ENCODE measurements at places on chromosomes 2 and 18.
A peak's percentile ranks its signal among the peaks of the same experiment; 100 is the strongest.

- ATAC-seq = no peak
- no peaks in the 10 kb centered on the region for H3K27me3 ChIP-seq
- peaks cover 11% of the 10 kb centered on the region for H3K36me3 ChIP-seq
- no peak overlapping the region for H3K4me3 ChIP-seq
Measured at GRCh38 chr2:19874726-19875125, 27.1 kb downstream of the TTC32 start.

DNA sequence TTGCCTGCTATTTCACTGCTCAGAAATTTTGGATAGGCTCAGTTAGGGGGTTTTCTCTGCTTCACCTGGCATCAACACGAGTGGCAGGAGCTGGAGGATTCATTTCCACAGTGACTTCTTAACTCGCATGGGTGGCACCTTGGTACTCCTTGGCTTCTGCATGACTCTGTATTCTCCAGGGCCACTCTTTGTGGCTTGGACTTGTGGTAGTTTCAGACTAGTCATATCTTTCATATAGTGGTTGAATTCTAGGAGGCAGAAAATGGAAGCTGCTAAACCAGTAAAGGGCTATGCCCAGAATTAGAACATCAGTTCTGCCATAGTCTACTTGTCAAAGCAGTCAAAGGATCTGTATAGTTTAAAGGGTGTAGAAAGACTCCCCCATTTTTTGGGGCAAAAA lies 6.8 kb downstream of the MAIP1 start:
- H3K27me3 ChIP-seq = no peaks in the 10 kb centered on the region
- no peak overlapping the region for H3K4me3 ChIP-seq
- no peak for ATAC-seq
- peaks cover 13% of the 10 kb centered on the region for H3K4me1 ChIP-seq
- H3K36me3 ChIP-seq = peaks cover 44% of the 10 kb centered on the region
- H3K27ac ChIP-seq = no peak overlapping the region

DNA sequence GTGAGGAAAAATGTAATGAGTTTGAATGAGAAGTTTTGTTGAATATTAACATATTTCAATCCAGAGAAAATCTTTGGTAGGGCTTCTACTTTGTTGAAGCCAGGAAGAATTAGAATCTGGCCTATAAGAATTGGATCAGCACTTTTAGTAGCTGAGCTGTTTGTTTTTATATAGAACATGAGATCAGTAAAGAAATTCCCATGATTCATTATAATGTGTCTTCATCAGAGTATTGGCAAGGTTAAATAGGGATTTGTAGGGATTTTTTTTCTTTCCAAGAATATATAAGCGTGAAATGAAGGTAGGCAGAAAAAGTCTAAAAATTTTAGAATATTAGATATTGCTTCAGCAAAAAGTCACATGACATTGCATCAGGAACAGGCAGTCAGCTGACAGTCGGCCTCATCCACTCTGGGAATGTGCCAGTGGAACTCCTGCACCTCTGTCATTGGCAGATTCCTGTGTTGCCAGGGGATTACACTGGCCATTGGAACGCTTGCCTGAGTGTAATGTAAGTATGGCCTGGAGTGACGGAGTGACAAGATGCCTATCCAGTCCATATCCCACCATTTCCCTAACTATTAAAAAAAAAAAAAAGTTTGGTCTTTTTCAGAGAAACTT lies 60.6 kb downstream of the SERTAD2 start:
- H3K4me1 ChIP-seq = peaks cover 11% of the 10 kb centered on the region
- H3K27me3 ChIP-seq = no peaks in the 10 kb centered on the region
- H3K4me3 ChIP-seq = no peak overlapping the region
- peaks cover 37% of the 10 kb centered on the region for H3K36me3 ChIP-seq
- no peak overlapping the region for H3K27ac ChIP-seq

GRCh38 chr2:98924038-98924830 lies 11.8 kb downstream of the CRACDL start:
- no peak overlapping the region for H3K4me3 ChIP-seq
- H3K27me3 ChIP-seq = peaks cover 42% of the 10 kb centered on the region
- H3K4me1 ChIP-seq = no peaks in the 10 kb centered on the region

- H3K36me3 ChIP-seq = no peaks in the 10 kb centered on the region
- H3K4me3 ChIP-seq = no peak overlapping the region
- H3K27ac ChIP-seq = no peak overlapping the region
- H3K4me1 ChIP-seq = no peaks in the 10 kb centered on the region
Measured at GRCh38 chr2:234219046-234219310, 168.5 kb downstream of the SPP2 start.

GRCh38 chr2:164737612-164738081 lies 104.0 kb downstream of the COBLL1 start:
- H3K27ac ChIP-seq = peak overlapping the region; percentile 44
- H3K4me1 ChIP-seq = peaks cover 75% of the 10 kb centered on the region

- ATAC-seq = no peak
- H3K27me3 ChIP-seq = peaks cover 10% of the 10 kb centered on the region
- no peaks in the 10 kb centered on the region for H3K4me1 ChIP-seq
Measured at GRCh38 chr2:16081316-16082200, 141.2 kb downstream of the MYCN start.

DNA sequence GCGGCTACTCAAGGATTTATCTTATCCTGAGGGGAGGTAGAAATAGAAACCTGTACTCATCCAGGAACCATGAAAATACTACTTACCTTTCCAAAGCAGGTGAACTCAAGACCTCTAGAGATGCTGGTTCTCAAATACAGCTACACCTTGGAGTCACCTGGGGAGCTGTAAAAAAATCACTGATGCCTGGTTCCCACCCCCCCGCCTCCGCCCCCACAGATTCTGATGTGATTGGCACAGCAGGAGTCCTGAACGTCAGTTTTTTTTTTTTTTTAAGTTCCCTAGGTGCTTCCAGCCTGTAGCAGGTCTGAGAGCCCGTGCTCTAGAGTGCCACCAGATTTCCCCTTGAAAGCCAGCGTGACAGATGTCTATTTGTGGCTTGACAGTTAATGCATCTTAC lies 113.6 kb downstream of the MRO start:
- H3K27me3 ChIP-seq = peaks cover 13% of the 10 kb centered on the region
- no peaks in the 10 kb centered on the region for H3K4me1 ChIP-seq
- H3K27ac ChIP-seq = no peak overlapping the region
- ATAC-seq = no peak
- no peaks in the 10 kb centered on the region for H3K36me3 ChIP-seq

DNA sequence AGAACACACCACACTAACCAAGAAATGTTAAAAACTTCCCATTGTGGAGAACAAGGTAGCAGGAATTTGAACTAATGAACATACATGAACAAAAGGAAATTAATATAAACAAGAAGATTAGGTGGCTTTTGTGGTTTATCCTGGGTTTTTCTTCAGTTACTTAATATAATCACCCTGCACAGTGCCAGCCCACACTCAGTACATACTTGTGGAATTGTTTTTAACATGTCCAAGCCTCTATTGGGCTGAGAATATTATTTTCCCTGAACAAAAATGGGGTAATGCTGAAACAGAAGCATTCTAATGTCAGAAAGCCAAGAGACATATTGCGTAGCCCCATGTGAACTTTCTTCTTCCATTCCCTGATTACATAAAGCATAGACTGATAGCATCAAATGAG lies 202.8 kb downstream of the DNER start:
- no peaks in the 10 kb centered on the region for H3K27me3 ChIP-seq
- no peak overlapping the region for H3K4me3 ChIP-seq
- H3K27ac ChIP-seq = no peak overlapping the region
- no peaks in the 10 kb centered on the region for H3K4me1 ChIP-seq
- no peak for ATAC-seq

DNA sequence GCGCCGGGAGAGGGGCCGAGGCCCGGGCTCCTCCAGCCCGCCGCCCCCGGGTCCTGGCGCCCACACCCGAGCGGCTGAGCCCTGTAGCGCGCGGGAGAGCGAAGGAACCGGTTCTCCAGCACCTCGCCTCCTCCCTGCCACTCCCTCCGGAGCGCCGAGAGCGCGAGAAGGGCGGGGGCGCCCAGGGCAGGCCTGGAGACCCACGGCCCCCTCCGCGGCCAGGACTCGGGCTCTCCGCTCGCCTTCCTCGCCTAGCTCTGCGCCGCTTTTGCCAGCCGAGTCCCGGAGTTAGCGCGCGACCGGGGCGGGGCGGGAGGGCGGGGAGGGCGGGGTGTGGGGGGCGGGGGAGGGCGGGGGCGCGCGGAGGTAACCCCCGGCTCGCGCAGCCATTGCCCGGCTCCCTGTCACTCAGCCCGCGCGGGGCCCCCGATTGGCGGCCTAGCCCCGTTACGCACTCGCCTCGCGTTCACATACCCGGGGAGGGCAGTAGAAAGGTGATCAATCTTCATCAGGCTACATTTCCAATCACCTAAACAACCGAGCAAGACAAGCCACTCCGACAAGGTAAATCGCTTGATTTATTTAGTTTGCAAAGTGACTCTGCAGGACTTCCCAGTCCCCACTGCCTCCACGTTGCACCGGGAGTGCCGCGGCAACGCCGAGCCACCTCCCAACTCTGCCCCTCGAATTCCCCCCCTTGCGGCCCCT lies at the start of gene OTX1:
TSS of gene OTX1 (plus strand) at position 497 of the 708 bp plus-strand sequence. CDS start 2,161 bp downstream, outside the sequence.
- peak within 1 kb of the TSS; percentile 9 for H3K27ac ChIP-seq
- H3K4me3 ChIP-seq = peak within 1 kb of the TSS; percentile 76
- peak; percentile 84 for ATAC-seq
- peaks cover 5% of the 10 kb centered on the region for H3K36me3 ChIP-seq
- peaks cover 80% of the 10 kb centered on the region for H3K4me1 ChIP-seq

GRCh38 chr2:205937211-205937610 lies 148.8 kb downstream of the INO80D start:
- no peak for ATAC-seq
- H3K4me1 ChIP-seq = no peaks in the 10 kb centered on the region
- H3K4me3 ChIP-seq = no peak overlapping the region
- H3K27ac ChIP-seq = no peak overlapping the region

DNA sequence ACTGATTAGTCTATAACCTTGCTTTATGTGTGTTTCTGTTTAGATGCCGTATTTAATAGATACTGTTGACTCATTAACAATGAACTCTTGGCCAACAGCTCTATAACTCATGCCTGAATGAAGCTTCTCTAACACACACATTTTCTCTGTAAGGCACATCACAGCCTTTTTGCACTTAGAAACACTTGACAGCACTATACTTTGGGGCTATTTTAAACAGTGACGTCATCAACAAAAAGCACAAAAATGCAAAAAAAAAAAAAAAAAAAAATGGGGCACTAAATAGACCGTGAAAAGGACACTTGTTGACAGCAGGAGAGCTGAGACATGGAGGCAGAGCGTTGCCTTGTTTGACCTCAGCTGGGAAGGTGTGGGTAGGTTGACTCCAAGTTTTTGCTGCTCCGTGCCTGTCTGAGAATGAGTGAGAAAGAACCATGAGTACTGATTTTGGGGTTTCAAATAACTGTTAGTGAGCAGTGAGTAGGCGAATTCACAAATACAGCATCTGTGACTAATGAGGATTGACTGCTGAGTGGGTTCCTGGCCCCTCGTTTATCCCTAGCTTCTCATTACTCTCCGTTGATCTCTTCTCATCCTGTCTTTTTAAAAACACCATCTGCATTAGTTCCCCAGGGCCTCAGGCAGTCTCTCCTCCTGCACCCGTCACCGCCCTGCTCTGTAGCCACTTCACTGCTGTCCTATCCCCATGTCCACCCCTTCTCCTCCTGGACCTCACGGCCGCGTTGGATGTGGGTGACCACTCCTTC lies 24.4 kb downstream of the SPP2 start:
- no peaks in the 10 kb centered on the region for H3K36me3 ChIP-seq
- ATAC-seq = no peak
- no peaks in the 10 kb centered on the region for H3K4me1 ChIP-seq
- no peak overlapping the region for H3K27ac ChIP-seq
- H3K27me3 ChIP-seq = peaks cover 34% of the 10 kb centered on the region

DNA sequence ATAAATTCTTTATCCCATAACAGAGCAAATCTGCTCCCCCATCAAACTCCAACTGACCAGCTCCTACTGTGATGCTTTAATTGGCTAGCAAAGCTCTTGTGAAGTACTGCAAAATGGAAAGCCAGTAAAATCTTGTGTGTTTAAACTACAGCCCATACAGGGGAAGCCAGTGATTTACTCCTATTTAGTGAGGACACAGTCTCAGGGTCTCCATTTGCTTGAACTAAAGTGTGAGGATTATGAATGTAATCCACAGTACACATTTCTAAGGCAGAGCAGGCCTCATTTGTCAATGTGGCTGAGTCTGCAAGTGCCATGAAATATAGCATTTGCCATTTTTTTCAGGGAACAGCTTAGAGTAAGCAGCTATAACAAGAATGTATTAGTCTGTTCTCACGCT lies 259.3 kb downstream of the PIEZO2 start:
- ATAC-seq = no peak
- H3K27ac ChIP-seq = no peak overlapping the region
- peaks cover 15% of the 10 kb centered on the region for H3K27me3 ChIP-seq
- no peak overlapping the region for H3K4me3 ChIP-seq
- H3K36me3 ChIP-seq = no peaks in the 10 kb centered on the region

- H3K4me1 ChIP-seq = no peaks in the 10 kb centered on the region
- no peaks in the 10 kb centered on the region for H3K36me3 ChIP-seq
- no peak overlapping the region for H3K4me3 ChIP-seq
- H3K27me3 ChIP-seq = no peaks in the 10 kb centered on the region
- no peak for ATAC-seq
Measured at GRCh38 chr18:7921938-7922587, 354.9 kb downstream of the PTPRM start.

- no peaks in the 10 kb centered on the region for H3K4me1 ChIP-seq
- H3K27me3 ChIP-seq = peaks cover 55% of the 10 kb centered on the region
- no peak for ATAC-seq
- no peak overlapping the region for H3K4me3 ChIP-seq
- H3K36me3 ChIP-seq = no peaks in the 10 kb centered on the region
Measured at GRCh38 chr2:26735097-26735496, 29.0 kb upstream of the SLC35F6 start.

DNA sequence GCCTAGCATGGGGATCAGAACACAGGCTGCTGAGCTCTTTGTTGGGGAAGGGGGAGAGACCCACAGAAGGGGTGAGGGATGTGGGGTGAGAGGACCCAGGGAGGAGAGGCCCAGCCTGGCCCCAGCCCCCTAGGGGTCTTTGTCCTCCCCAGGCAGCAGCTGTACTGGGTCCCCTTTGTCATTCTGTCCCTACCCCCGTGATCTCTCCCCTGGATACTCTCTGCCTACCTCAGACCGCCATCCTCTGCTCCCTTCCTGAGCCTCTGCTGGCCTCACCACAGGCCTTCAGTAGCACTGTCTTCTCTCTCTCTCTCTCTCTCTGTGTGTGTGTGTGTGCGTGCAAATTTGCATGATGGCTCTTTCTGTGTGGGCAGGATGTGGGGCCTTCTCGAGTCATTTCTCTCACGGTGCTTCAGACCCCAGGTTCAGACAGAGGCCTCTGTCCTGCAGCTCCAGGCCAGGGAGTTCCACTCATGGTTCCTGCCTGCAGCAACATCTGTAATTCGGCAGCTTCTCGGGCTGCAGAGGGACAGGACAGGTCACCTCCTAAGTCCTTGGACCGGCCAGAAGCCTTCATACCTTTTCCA lies 1.4 kb downstream of the PSD4 start:
- H3K27ac ChIP-seq = peak overlapping the region; percentile 76
- H3K36me3 ChIP-seq = peaks cover 34% of the 10 kb centered on the region
- peaks cover 72% of the 10 kb centered on the region for H3K4me1 ChIP-seq

- H3K4me3 ChIP-seq = no peak overlapping the region
- peaks cover 14% of the 10 kb centered on the region for H3K27me3 ChIP-seq
- ATAC-seq = no peak
- H3K4me1 ChIP-seq = peaks cover 7% of the 10 kb centered on the region
- H3K36me3 ChIP-seq = no peaks in the 10 kb centered on the region
- H3K27ac ChIP-seq = no peak overlapping the region
Measured at GRCh38 chr2:224260372-224261020, 141.4 kb downstream of the FAM124B start.

GRCh38 chr2:12257476-12257875 lies 459.3 kb upstream of the TRIB2 start:
- H3K27ac ChIP-seq = no peak overlapping the region
- peaks cover 7% of the 10 kb centered on the region for H3K4me1 ChIP-seq
- no peak for ATAC-seq
- H3K36me3 ChIP-seq = no peaks in the 10 kb centered on the region
- H3K4me3 ChIP-seq = no peak overlapping the region

Data from stimulated activated memory B cell treated with anti-CD40 and anti-IgM and Interleukin-4, amounts not matched to agents 10 μg/mL and 1 μg/mL and 100 μg/mL, for 72 hours (primary cell).